ENCODE measurements at places on chromosomes 1 and 21.

GRCh38 chr1:15525050-15526020 lies 1.3 kb upstream of the DNAJC16 start:
- DNase-seq, result no peak

DNA sequence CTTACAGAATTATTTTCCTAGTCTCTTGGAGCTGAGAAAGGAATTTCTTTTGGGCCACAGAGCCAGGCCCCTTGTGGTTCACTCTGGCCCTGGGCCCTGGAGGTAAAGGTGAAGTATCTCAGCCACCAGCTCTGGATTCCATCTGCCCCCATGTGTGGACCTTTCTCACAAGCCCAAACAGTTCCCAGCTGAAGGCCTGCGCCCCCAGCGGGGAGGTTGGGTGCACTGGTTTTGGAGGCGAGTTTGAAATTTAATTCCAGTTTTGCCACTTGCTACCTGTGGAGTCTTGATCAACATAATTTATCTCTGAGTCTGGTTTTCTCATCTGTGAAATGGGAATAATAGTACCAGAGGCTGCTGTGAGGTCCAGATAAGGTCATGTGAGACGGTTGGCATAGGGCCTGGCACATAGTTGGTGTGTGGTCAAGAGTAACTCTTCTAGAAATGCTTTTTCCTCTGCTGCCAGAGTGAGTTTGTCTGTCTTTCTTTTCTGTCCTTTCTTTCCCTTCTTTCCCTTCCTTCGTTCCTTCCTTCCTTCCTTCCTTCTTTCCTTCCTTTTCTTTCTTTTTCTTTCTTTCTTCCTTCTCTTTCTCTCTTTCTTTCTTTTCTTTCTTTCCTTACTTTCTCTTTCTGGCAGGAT lies 6.1 kb downstream of the AGTRAP start:
- no peak for DNase-seq

DNA sequence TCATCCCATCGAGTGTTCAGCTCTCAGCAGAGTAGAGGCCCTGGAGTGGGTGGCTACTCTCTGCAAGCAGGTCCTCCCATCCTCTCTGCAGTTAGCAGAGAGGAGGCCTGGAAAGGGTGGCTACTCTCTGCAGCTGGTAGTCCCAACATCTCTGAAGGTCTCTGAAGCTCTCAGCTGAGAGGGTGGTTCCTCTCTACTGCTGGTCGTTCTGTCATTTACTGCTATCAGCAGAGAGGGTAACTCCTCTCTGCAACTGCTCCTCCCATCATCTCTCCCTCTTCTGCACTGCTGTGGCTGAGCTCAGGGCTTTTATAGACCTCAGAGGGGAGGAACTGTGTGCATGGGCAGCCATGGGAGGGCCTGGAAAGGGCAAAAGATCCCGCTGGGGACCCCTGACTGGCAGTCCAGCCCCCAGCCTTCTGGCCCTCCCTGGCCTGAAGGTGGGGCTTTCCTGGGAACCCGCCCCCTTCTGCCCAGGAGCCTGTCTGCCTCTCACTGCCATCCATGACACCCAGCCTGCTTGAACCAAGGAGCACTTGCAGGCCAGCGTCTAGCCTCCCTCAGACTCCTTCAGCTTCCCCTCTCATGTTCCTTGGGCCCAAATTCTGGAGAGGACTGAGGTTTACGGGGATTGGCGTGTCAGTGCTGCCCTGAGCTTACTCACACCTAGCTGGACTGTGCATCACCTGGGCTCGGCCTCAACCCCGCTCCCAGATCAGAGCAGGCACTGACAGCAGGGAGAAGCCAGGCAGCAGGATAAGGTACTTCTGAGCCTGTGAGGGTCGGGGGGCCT lies 898.3 kb upstream of the NEGR1 start:
- no peak for DNase-seq

GRCh38 chr1:17661546-17662157 lies 93.5 kb upstream of the ACTL8 start:
- peak; percentile 57 for DNase-seq

- DNase-seq, result no peak
Observed at GRCh38 chr1:109890115-109890953, 20.3 kb upstream of the CSF1 start.

- DNase-seq, result no peak
Observed at GRCh38 chr1:70910013-70910412, 137.6 kb downstream of the PTGER3 start.

DNA sequence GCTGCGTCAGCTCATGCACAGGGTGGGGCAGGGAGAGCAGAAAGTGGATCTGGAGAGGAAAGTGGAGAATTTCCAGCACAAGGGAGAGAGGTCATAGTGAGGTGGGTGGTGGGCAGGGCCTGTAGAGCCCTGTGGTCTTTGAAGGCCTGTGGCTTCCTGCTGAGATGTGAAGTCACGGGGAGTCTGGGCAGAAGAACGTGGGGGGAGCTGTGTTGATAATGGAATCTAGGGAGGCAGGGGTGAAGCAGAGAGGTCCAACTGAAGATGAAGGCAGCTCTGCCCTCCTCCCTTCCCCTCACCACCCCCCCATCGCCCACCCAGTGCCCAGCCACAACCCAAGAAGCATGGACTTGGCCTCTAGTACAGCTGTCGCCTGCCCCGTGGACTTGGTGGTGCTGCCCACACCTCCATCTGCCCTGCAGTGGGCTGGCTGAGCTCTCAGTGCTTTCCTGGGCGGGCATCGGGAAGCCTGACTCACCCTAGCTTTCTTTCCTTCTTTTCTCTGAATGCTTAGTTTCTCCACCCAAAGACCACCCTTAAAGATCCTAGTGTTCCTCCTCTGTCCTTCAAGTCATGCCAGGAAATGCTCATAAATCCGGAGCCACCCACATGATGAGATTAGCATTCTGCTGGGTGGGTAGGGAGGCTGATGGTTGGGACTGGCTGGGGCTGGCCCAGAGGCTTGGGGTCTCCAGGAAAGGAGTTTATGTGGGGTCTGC lies 186.1 kb downstream of the TRABD2B start:
- no peak for DNase-seq

GRCh38 chr1:197868751-197869489 lies 33.5 kb upstream of the C1orf53 start:
- DNase-seq, result peak; percentile 38

DNA sequence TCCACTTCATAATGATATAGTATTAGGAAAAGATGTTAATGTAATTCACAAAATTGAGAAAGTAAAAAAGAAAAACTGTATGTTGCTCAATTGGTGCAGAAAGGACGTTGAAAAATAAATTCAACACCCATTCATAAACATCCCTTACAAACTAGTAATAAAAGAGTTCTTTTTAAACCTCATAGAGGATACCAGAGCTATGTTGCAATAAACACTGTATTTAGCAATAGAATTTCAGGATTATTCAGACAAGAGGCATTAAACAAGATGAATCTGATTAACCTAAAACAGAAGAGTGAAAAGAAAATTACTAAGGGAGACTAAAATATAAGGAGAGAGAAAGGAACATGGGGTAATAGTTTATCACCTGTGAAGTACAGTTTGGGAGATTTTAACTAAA lies 154.8 kb downstream of the NTPCR start:
- no peak for DNase-seq

DNA sequence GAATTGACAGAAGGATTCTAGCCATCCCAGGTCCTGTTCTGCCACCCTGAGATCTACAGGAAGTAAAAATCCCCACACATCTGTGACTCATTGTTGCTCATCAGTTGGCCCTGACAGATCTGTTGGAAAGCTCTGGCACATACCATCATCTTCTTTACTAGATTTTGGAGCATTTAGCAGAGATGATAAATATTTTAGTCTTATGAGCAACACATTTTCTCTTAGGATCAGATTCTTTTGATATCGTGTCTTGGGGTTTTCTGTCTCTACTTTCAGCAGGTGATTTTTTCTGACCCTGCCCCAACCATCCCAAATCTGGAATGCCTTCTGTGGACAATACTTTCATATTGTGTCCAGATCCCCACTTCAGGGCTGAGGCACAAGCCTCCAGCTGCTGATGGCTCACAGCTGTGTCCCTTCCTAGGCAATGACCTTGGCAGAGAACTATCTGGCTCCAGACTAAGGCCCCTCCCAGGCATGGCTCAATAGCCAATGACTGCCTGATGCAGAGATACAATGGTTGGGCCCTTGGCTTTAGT lies 102.8 kb downstream of the GDAP2 start:
- DNase-seq, result peak; percentile 13

DNA sequence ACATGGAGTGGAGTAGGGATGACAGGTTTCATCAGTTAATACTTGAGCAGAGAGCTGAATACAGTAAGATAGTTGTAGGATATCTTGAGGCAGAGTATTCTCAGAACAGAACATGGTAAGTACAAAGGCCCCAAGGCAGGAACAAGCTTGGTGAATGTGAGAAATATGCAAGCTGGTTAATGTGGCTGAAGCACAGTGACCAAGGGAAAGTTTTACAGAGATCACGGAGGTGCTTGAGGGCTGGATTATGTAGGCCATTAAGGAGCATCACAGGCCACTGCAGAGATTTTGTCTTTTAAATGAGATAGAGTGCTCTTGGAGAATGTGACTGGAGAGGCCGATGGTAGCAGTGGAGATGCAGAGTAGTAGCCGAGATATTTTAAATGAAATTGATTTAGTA lies 54.0 kb upstream of the BOLA1 start:
- DNase-seq, result peak; percentile 30

DNA sequence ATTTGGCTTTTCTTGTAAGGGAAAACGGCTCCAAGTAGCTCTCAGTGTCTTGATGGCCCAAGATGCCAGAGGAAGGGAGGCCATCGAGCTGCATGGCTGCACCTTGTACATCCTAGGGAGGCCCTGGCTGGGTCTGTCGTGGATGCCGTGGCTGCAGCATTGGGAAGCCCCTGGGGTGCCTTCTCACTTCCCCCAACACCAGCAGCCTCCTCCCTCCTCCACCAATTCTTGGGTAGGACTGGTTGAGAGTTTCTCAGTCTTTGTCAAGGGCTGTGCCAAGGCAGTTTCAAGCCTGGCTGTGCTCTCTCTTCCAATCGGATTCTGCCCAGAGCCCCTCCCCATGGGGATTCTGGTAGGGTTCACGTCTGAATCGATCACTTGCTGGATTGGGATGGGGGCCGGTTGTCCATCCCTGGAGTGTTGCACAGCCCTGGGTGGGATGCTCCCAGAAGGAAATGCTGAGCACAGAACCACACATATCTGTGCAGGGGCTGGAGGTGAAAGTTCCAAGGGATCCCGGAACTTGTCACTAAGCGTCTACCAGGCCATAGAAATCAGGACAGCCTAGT lies 14.0 kb upstream of the SPSB1 start:
- no peak for DNase-seq

GRCh38 chr1:205317311-205317917 lies 4.1 kb downstream of the NUAK2 start:
- no peak for DNase-seq

Data from activated CD4-positive, alpha-beta T cell treated with anti-CD3 and anti-CD28 coated beads, Interleukin-2, Interleukin-4, amounts not matched to agents 100 ng/mL and 50 ng/mL, durations not matched to agents 16 hours and 8 hours (primary cell).